Diencephalon (tissue), 1 donor: ENCODE measurements at places on chromosomes 7 and 10. TPM values are rescaled to one million over a fixed set of nuclear protein-coding genes. Genes with fewer than 3 reads are reported as not detected.

The TMEM60 gene
- 18.2 TPM for total RNA-seq

The PLEKHS1 gene
- not detected for total RNA-seq

The PRLHR gene
- 1.2 TPM for total RNA-seq

The AS3MT gene
- 11.1 TPM for total RNA-seq

The CCDC172 gene
- not detected for total RNA-seq

The PON1 gene
- total RNA-seq, result 1.2 TPM

The TAF5 gene
- 6.7 TPM for total RNA-seq

The ADAMTS14 gene
- total RNA-seq, result 0.23 TPM

The AKR1E2 gene
- total RNA-seq, result 74.0 TPM

The EFCAB10 gene
- 11.8 TPM for total RNA-seq

The GDI2 gene
- total RNA-seq, result 347 TPM

The CCM2 gene
- total RNA-seq, result 26.1 TPM

The GRM8 gene
- total RNA-seq, result 28.4 TPM

The TEX36 gene
- total RNA-seq, result not detected

The POU6F2 gene
- 2.1 TPM for total RNA-seq

The PDGFA gene
- 52.6 TPM for total RNA-seq

The ITIH5 gene
- total RNA-seq, result 18.9 TPM

The METTL27 gene
- 0.46 TPM for total RNA-seq

The SDK1 gene
- total RNA-seq, result 18.9 TPM

The CPN1 gene
- total RNA-seq, result not detected

The ADCYAP1R1 gene
- total RNA-seq, result 70.4 TPM

The KLHDC10 gene
- 116 TPM for total RNA-seq

The GNGT1 gene
- total RNA-seq, result not detected

The JCAD gene
- 27.7 TPM for total RNA-seq

The HOGA1 gene
- total RNA-seq, result 2.5 TPM

The CPEB3 gene
- 46.8 TPM for total RNA-seq

The SOSTDC1 gene
- 9.7 TPM for total RNA-seq

The GIMAP5 gene
- 3.7 TPM for total RNA-seq

The GRB10 gene
- total RNA-seq, result 80.3 TPM

The CPVL gene
- total RNA-seq, result 14.1 TPM

The PDCD4 gene
- 68.7 TPM for total RNA-seq
